ENCODE measurements at places on chromosomes 11 and 22. TPM values are rescaled to one million over a fixed set of nuclear protein-coding genes. Genes with fewer than 3 reads are reported as not detected.

SAA2 gene
- total RNA-seq = not detected

- no peaks in the 10 kb centered on the region for H3K4me1 ChIP-seq
- H3K36me3 ChIP-seq = no peaks in the 10 kb centered on the region
- no peak overlapping the region for H3K27ac ChIP-seq
- DNase-seq = no peak
- no peak overlapping the region for H3K4me3 ChIP-seq
Observed at GRCh38 chr11:130544266-130544665, 95.8 kb downstream of the ADAMTS15 start.

SOX10 gene
- not detected for total RNA-seq

CNTN5 gene
- total RNA-seq = not detected

OR52N4 gene
- total RNA-seq = not detected

IL18 gene
- 1.2 TPM for total RNA-seq

CNIH2 gene
- total RNA-seq = 2.8 TPM

DNA sequence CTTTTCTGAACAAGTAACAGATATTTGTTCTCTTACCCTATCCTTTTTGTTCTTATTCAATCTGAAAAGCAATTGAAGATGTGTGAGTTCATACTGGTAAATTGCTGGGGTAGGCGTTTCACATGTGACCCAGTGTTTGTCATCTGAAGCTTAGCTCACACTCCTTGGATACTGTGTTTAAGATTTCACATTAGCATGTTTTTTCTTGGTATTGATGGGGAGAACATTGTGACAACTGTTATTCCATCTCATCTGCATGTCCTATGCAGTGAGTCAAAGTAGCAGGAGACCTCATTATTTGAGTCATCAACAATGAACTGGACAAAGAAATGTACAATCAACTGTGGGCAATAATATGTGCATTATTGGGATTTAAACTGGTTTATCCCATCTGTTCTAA, 691.6 kb upstream of the ANO5 start:
- no peaks in the 10 kb centered on the region for H3K4me1 ChIP-seq
- no peak for DNase-seq
- no peaks in the 10 kb centered on the region for H3K36me3 ChIP-seq
- no peak overlapping the region for H3K27ac ChIP-seq
- H3K4me3 ChIP-seq = no peak overlapping the region

MYRF gene
- 1.4 TPM for total RNA-seq

OR56B4 gene
- total RNA-seq = not detected

DNA sequence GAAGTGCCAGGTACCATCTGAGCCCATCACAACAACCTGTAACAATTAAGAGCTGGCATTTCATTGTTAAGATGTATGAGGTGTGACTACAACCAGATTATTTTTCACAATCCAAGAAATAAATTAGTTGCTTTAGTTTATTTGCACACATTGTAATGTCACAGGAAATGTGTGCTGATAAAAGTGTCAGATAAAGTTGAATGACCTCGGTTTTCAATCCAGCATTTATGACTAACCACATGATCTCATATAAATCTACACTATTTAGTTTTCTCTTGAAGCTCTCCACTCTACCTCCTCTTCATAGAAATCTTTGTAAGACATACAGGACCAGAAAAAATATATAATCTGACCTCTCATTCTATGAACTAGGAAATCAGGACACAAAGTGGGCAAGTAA, 166.2 kb downstream of the PGR start:
- H3K27ac ChIP-seq = no peak overlapping the region
- no peaks in the 10 kb centered on the region for H3K4me1 ChIP-seq
- no peaks in the 10 kb centered on the region for H3K27me3 ChIP-seq
- H3K36me3 ChIP-seq = peaks cover 3% of the 10 kb centered on the region

DNA sequence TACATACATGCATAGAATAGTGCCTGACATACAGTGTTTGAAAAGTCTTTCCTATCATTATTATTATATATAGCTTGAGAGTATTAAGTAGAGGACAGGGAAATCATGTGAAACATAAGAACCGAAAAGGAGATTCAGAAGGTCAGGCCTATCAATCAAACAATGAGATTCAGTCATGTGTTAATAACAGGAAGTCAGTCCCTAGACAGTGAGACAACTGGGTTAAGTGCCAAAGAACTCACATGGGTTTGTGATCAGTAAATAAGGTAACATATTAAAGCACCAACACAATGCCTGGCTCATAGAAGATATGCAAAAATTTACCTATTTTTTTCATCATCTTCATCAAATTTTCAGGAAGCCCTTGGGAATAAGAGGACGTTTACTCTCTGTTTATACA, 174.3 kb upstream of the FAT3 start:
- no peak overlapping the region for H3K4me3 ChIP-seq
- no peak for DNase-seq
- no peaks in the 10 kb centered on the region for H3K36me3 ChIP-seq
- no peaks in the 10 kb centered on the region for H3K4me1 ChIP-seq

DNA sequence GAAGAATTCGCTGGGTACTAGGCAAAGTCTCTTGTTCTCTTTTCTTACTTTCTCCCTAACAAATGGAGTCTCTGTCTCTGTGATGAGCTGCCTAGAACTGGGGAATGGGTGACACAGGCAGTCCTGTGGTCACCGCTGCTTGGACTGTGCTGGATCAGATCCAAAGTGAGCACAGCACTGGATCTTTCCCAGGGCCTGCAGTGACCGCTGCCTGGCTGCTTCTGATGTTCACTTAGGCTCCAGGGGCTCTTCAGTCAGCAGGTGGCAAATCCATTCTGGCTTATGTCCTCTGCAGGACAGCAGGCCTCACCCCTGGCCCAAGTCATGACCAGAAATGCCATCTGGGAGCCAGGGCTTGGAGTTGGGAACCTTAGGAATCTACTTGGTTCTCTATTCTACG, 61.5 kb downstream of the EXT2 start:
- no peaks in the 10 kb centered on the region for H3K27me3 ChIP-seq
- H3K4me1 ChIP-seq = no peaks in the 10 kb centered on the region
- DNase-seq = no peak
- H3K4me3 ChIP-seq = no peak overlapping the region
- H3K36me3 ChIP-seq = peaks cover 6% of the 10 kb centered on the region
- no peak overlapping the region for H3K27ac ChIP-seq

- no peak overlapping the region for H3K4me3 ChIP-seq
- no peaks in the 10 kb centered on the region for H3K36me3 ChIP-seq
- no peaks in the 10 kb centered on the region for H3K27me3 ChIP-seq
Observed at GRCh38 chr11:116890193-116890592, 52.8 kb upstream of the APOA1 start.

DNA sequence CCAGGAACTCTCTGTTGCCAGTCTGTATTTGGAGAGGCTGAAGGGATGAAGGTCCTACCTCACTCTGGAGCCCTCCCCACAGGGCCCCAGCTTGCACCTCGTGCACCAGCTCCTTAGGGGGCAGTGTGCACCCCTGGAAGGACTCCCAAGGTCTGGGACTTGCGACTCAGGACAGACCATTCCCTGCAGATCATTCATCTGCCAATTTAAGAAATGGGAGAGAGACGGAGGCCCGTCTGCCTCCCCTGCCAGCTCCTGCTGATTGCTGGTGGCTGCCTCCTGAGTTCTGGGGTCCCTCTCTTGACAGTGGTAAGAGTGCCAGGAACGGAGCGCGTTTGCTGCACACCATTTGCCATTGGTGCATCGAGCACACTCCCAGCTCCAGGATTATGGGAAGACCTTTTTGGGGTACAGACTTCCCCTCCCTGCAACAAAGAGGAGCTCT, 27.4 kb upstream of the MALAT1 start:
- peak; percentile 87 for DNase-seq
- H3K27ac ChIP-seq = peak overlapping the region; percentile 84
- peaks cover 35% of the 10 kb centered on the region for H3K4me1 ChIP-seq
- H3K36me3 ChIP-seq = peaks cover 1% of the 10 kb centered on the region
- 0 out of 2 replicates have a peak overlapping the region, but pooled peaks have one; percentile 0 for H3K4me3 ChIP-seq

GLYATL1 gene
- 0.09 TPM for total RNA-seq

DNA sequence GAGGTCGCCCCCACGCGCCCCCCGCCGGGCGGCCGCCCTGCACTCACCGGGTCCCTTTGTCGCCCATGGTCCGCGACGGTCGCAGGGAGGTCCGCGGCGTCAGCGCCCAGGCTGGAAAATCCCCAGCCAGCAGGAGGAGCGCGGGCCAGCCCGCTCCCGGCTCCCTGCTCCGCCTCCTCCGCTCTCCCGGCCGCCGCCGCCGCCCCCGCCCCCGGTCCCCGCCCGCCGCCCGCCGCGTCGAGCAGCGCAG, at the start of gene ARRB1:
Gene ARRB1 (minus strand): TSS at position 121 of the 250 bp plus-strand sequence. CDS start 54 bp downstream, at position 67.
- peak within 1 kb of the TSS; percentile 31 for H3K4me3 ChIP-seq
- H3K4me1 ChIP-seq = peaks cover 7% of the 10 kb centered on the region
- no peaks in the 10 kb centered on the region for H3K36me3 ChIP-seq
- DNase-seq = no peak
- H3K27ac ChIP-seq = no peak within 1 kb of the TSS
- no peaks in the 10 kb centered on the region for H3K27me3 ChIP-seq

IL17REL gene
- total RNA-seq = not detected

- H3K27me3 ChIP-seq = 0 out of 2 replicates have a peak, but pooled peaks cover 8% of the 10 kb centered on the region
- no peak overlapping the region for H3K4me3 ChIP-seq
- no peaks in the 10 kb centered on the region for H3K4me1 ChIP-seq
- H3K36me3 ChIP-seq = no peaks in the 10 kb centered on the region
- DNase-seq = no peak
Observed at GRCh38 chr11:14399087-14399486, 40.1 kb upstream of the RRAS2 start.

- DNase-seq = peak; percentile 56
- H3K36me3 ChIP-seq = no peaks in the 10 kb centered on the region
- H3K27ac ChIP-seq = no peak overlapping the region
- peaks cover 82% of the 10 kb centered on the region for H3K27me3 ChIP-seq
- peaks cover 6% of the 10 kb centered on the region for H3K4me1 ChIP-seq
Observed at GRCh38 chr11:20158597-20159257, 1.5 kb downstream of the DBX1 start.

PGR gene
- total RNA-seq = not detected

SAA4 gene
- total RNA-seq = not detected

DNA sequence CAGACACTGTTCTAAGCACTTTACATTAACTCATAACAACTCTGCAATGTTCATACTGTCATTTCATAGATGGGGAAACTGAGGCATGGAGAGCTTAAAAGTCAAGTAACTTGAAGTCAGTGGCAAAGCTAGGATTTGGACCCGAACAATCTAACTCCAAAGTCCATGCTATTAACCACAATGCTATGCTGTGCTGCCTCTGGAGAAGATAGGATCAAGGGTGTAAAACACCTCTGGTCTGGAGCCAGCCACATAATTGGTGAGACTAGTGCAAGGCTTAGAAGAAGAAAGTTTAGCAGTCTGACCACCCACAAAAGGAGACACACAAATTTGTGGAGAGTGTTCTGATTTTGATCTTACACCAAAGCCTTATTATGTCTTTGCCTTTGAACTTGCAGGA, 43.7 kb downstream of the ARFGAP2 start:
- no peaks in the 10 kb centered on the region for H3K36me3 ChIP-seq
- no peaks in the 10 kb centered on the region for H3K4me1 ChIP-seq
- no peaks in the 10 kb centered on the region for H3K27me3 ChIP-seq
- no peak overlapping the region for H3K27ac ChIP-seq

GRCh38 chr11:133384731-133385130, 147.6 kb downstream of the OPCML start:
- no peaks in the 10 kb centered on the region for H3K36me3 ChIP-seq
- no peaks in the 10 kb centered on the region for H3K4me1 ChIP-seq
- H3K27me3 ChIP-seq = no peaks in the 10 kb centered on the region
- H3K27ac ChIP-seq = no peak overlapping the region

DNA sequence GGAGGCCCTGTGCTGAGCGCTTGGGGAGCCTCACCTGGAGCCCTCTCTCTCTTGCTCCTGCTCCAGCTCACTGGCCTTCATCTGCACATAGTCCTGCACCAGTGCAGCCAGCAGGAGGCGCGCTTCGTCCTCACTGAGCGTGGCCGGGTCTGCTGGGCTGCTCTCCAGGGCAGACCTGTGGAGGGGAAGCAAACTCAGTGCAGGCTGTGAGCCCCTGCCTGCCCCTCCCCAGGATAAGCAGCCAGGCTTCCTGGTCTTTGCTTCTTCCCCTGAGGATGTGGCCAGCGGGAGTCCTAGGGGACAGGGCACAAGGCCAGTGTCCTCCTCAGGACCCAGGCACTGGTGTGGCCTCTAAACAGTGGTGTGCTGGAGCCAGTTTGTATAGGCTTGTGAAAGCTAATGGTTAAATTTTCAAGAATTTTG, 2.2 kb downstream of the CALCA start:
- no peak overlapping the region for H3K4me3 ChIP-seq
- no peaks in the 10 kb centered on the region for H3K4me1 ChIP-seq
- H3K27ac ChIP-seq = no peak overlapping the region

GRCh38 chr11:75238595-75239440, 1.8 kb upstream of the TPBGL start:
- peaks cover 15% of the 10 kb centered on the region for H3K27me3 ChIP-seq
- no peak overlapping the region for H3K4me3 ChIP-seq
- no peaks in the 10 kb centered on the region for H3K36me3 ChIP-seq

- peaks cover 23% of the 10 kb centered on the region for H3K36me3 ChIP-seq
- peaks cover 4% of the 10 kb centered on the region for H3K4me1 ChIP-seq
- H3K4me3 ChIP-seq = no peak overlapping the region
- H3K27ac ChIP-seq = no peak overlapping the region
Observed at GRCh38 chr11:46353698-46354097, 6.4 kb downstream of the DGKZ start.

- H3K4me3 ChIP-seq = no peak overlapping the region
- no peaks in the 10 kb centered on the region for H3K4me1 ChIP-seq
- H3K27me3 ChIP-seq = no peaks in the 10 kb centered on the region
- DNase-seq = no peak
- H3K36me3 ChIP-seq = no peaks in the 10 kb centered on the region
Observed at GRCh38 chr11:133118563-133119268, 413.6 kb downstream of the OPCML start.

DNA sequence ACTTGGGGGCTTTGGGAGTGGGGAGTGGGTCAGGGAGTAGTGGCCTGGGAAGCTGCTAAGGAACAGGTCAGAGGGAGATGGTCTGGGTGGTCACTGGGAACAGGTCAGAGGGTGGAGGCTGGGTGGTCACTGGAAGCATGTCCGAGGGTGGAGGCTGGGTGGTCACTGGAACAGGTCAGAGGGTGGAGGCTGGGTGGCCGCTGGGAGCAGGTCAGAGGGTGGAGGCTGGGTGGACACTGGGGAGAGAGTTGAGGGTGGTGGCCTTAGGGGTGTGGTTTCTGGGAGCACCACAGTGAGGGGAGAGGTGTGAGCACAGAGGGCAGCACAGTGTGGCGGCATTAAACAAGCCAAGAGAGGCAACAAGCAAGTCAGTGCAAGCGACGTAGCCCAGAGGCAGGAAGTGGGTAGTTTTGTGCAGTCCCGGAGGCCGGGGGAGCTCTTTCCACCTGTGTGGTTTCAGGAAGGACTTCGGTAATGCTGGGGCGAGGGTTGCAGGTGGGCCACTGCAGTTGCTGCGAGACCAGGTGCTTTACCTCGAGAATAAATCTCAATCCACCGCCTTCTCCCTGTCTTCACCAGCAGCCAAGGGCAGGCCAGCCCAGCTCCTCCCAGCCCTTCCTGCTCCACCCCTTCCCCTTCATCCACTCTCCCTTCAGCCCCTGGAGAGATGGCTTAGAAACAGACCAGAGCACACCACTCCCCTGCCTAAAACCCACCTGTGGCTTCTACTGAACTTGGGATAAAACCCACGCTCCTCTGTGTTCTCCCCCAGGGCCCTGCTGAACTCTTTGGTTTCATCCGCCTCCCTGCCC, 3.2 kb upstream of the CACNA1I start:
- H3K36me3 ChIP-seq = no peaks in the 10 kb centered on the region
- DNase-seq = no peak
- no peak overlapping the region for H3K27ac ChIP-seq
- peaks cover 3% of the 10 kb centered on the region for H3K27me3 ChIP-seq
- H3K4me3 ChIP-seq = no peak overlapping the region

GRCh38 chr11:16030664-16031063, 325.7 kb downstream of the SOX6 start:
- no peak overlapping the region for H3K4me3 ChIP-seq
- H3K27me3 ChIP-seq = no peaks in the 10 kb centered on the region
- no peaks in the 10 kb centered on the region for H3K36me3 ChIP-seq

SCGB1D2 gene
- not detected for total RNA-seq

All from SJSA1 (cell line).